ENCODE measurements at places on chromosomes 11 and 22.

GRCh38 chr11:36162006-36162882 is 127.0 kb downstream of the COMMD9 start:
- DNase-seq = no peak

DNA sequence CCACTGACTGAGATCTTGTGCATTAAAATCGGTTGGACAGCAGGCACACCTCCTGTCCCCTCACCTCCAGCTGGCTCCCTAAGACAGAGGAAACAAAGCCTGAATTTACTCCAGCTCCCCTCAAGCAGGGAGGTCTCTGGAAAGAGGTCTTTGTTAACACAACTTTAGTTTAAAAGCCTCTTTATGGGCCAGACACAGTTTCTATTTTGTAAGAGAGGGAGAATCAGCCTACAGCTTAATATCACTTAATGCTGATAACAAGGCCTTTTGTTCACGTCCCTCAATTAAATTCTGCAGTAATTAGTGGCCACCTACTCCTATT is 36.3 kb downstream of the PLEKHA7 start:
- no peak for DNase-seq

DNA sequence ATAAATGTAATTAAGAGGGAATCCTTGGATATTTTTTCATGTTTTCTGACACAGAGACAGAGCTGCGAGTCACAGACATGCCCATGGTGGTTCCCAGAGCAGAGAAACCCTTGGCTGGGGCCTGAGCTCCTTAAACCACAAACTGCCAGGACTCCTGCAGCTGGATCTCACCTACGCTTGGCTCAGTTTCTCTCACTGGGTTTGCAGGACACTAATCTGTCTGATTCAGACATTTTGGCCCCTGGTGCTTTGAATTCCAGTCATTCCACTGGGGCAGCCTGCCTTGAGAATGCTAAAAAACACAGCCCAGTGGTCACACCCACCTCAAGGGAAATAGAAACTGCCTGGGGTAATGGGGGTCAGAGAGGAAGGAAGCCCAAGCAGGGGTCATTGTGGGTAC is 122.6 kb downstream of the CCDC81 start:
- DNase-seq = no peak

DNA sequence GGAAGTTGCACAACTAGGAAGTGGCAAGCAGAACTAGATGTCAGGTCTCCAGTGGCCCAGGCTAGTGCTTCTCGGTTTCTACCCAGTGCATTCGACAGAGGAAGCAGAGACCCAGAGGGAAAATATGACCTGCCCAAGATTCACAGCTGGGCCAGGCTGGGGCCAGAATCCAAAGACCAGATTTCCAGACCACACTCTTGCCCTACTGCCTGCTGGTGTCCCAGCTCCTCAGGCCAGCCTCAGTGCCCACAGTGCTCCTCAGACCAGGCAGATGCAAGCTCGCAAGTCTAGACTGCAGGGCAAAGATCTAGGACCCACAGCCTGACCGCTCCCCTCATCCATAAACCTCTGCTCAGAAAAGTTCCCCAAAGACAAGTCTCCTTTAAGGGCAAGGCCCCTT is 262.6 kb downstream of the BUD13 start:
- DNase-seq = no peak

GRCh38 chr11:25441421-25441820 is 890.5 kb upstream of the ANO3 start:
- no peak for DNase-seq

DNA sequence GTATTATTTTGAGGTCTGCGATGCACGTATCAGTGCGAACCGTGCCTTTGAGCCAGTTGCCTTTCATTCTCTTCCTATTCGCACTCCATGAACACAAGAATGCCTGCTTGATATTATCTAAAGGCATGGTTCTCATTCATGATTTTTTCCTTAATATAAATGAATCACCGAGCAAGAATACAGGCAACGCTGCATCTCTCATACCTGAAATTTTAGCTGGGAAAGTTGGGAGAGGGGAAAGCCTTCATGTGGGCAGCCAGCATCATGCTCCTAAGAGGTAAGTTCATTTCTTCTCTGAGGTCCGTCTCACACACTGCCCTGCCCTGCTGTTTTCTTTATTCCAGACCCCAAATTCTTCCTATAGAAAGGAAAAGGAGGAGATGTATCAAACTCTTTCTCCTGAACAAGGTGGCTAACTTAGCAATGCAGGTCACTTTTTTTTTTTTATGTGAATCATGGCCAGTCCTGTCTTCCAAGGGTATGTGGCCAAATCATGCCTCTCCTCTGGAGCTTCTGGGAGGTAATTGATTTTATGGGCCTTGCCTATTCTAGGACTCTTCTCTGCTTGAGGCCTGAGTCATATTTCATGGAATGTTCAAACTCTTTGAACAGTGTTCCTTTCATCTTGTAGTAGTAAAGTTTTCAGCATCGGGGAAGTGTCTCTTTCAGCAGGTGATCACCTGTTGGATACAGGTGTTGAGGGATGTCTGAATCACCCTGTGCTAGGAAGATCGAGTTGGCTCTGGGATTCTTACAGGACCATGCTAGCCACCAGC is 3.2 kb downstream of the GLB1L2 start:
- no peak for DNase-seq

GRCh38 chr22:38315823-38316363 is 1.3 kb downstream of the CSNK1E start:
- DNase-seq = no peak

DNA sequence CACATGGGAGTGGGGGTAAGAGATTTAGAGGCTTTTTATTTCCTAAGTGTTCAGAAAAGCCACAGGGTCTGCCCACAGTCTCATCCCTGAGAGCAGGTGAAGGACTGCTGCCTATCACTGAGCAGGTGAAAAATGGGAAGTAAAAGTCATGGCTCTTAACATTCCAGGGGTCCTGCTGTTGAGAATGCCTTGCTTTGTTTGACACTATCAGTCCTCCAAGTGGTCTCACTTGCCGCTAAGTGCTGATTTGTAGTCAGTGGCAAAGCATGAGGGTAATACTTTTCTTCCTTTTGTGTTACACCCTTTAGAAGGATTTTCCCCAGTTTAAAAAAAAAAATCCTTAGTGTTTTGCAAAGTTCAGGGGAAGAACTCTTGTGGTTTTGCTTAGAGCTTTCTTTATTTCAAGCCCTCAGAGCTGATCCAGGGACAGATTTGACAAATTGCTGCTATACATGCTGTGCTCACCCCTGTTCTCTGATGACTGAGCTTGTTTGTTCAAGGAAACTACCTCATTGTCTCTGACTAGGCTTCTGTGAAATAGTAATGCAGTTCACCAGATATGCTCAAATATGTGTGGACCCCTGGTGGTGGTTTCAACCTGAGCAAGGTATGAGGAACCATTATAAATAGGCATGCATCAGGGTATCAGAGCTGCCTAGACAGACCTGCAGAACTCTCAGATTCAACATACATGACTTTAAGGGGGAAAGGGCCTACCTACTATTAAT is 141.0 kb downstream of the ARHGAP42 start:
- DNase-seq = no peak

GRCh38 chr11:90700789-90701439 is 478.1 kb upstream of the CHORDC1 start:
- DNase-seq = no peak

GRCh38 chr22:41638124-41638523 is 17.0 kb downstream of the XRCC6 start:
- no peak for DNase-seq

DNA sequence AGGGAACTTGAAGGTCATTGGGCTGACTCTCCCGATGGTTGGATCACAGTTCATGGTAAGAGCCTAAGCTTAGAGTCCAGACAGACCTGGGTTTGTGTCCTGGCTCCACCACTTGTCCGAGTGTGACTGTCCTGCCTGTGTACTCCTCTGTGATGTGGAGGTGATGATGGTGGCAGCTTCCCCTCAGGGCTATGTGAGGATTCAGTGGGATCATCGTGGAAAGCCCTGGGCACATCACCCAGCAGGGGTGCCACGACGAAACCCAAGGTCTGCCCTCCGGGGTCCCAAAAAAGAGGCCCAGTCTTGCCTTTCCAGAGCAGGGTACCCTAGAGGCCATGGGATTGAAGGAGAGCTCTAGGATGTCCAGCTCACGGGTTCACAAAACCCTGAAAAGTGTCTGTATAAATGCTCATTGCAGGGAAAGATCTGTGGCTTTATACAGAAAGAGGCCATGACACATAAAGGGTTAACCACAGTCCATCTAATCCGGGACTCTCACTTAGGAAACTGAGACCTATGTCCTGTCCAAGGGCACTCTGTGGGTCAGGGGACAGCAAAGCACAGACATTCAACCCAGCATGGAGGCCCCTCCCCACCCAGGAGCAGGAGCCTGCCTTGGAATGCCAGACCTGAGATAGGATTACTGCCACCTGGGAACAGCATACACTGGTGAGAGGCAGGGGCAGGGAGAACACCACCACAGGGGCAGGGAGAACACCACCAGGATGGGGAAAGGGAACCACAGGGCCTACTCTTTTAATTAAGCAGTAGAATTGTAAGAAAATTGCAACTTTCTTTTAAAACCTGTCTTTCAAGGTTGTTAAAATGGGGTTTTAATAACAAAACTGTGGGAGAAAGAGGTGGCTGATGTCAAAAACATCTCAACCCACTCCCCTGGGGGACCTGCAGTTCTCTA is 51.3 kb downstream of the IGLL5 start:
- DNase-seq = no peak
